Stimulated activated CD8-positive, alpha-beta memory T cell treated with anti-CD3 and anti-CD28 coated beads, Interleukin-7, amount 100 ng/mL, for 1 hour (primary cell): ENCODE measurements at places on chromosomes 6 and 20.

- no peak for DNase-seq
Measured at GRCh38 chr20:22684072-22684762, 99.8 kb upstream of the FOXA2 start.

GRCh38 chr6:119226089-119226488 lies 123.5 kb downstream of the MAN1A1 start:
- no peak for DNase-seq

GRCh38 chr6:89803271-89803670 lies 16.3 kb downstream of the MDN1 start:
- no peak for DNase-seq

- DNase-seq, result no peak
Measured at GRCh38 chr6:112281821-112282615, 27.7 kb upstream of the LAMA4 start.

- DNase-seq, result no peak
Measured at GRCh38 chr20:42483730-42484303, 705.9 kb downstream of the PTPRT start.

GRCh38 chr6:106273087-106273486 lies 52.5 kb downstream of the ATG5 start:
- DNase-seq, result no peak

GRCh38 chr6:21596949-21597682 lies 3.6 kb downstream of the SOX4 start:
- DNase-seq, result no peak

DNA sequence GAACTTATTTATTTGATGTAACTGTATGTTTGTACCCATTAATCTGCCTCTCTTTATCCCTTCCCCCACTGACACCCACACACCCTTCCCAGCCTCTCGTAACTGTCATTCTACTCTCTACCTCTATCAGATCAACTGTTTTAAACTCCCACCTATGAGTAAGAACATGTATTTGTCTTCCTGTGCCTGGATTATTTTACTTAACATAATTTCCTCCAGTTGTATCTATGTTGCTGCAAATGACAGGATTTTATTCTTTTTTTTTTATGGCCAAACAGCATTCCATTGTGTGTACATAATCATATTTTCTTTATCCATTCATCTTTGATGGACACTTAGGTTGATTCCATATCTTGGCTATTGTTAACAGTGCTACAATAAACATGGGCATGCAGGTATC lies 49.3 kb downstream of the PHACTR2 start:
- DNase-seq, result no peak

- DNase-seq, result no peak
Measured at GRCh38 chr6:4801491-4802110, 25.4 kb downstream of the CDYL start.

DNA sequence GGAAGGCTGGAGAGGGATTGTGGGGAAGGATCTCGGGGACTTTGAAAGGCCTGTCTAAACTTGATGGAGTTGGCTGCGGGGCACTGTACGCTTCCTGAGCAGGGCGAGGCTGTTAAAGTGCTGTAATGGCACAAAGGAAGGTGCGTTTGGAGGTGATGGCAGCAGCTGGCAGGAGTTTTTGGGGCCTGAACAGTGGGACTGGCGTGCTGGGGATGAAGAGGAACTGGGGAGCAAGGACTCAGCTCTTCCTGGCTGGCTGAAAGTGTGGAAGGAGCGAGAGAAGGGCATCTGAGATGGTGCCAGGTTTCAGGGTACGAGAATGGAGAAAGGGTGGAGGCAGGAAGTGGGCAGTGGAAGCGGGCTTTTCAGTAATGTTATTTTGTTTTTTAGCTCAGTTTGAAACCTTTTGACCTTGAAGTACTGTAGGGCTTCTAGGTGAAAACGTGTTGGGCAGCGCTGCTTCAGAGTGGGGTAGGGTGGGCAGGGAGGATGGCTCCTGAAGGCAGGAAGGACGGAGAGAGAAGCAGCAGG lies 8.0 kb downstream of the TMEM181 start:
- DNase-seq, result no peak

DNA sequence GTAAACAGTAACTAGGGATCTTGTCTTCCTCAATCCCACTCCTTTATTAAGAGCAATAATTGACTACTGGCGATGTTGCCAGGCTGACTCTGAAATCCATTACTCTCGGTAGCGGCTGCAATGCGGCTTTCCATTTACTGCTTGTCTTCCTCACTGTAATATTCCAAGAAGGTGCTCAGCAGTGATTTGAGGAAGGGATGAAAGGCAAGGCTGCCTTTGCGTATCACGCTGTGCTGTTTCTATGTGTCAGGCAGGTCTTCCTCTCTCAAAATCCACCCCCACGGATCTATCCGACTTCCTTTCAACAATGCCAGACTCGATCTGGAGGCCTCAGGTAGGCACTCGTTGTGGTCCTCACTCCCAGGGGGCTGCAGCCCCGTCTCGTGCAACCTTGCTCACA lies 261.4 kb upstream of the CDH4 start:
- DNase-seq, result no peak

DNA sequence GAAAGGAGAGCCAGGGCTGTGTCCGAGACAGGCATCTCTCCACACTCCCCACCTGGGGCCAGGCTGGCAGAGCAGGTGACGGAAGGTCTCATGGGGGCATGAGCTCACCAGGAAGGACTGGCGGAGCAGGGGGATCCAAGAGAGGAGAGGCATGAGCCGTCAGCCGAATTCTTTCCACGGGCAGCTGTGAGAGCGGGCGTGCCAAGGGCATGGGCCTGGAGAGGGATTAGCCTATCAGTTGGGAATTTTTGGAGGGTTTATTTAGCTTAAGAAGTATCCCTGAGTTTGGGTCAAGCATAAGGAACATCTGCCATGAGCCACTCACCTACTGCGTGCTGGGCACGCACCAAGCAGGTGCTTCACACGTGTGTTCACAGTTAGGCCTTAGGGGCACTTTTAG lies 60.2 kb upstream of the ZNFX1 start:
- DNase-seq, result no peak

- DNase-seq, result no peak
Measured at GRCh38 chr6:107645740-107646139, 155.8 kb downstream of the SOBP start.

GRCh38 chr6:81748994-81749393 lies 3.5 kb downstream of the TENT5A start:
- no peak for DNase-seq

- no peak for DNase-seq
Measured at GRCh38 chr6:31639449-31639861, 13.0 kb downstream of the BAG6 start.

- peak; percentile 34 for DNase-seq
Measured at GRCh38 chr20:32674362-32674789, 635 bp upstream of the C20orf203 start.

- no peak for DNase-seq
Measured at GRCh38 chr6:110037726-110038295, 59.7 kb downstream of the GPR6 start.

DNA sequence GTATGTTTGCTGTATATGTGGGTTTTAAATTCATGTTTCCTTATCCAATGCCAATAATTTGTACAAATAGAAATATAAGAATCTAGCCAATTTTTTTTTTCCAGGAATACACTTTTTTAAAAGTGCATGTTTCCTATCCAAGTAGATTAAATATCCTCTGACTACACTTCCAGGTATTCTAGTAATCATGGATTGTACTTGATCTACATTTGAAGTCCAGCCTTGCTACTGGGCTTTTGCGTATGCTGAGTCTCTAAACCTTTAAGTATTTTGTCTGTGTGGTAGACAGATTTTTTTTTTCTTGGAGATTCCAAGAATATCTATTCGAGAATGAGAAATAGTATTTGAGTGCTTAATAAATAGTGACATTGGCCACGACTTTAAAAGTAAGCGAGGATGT lies 188.3 kb downstream of the SASH1 start:
- no peak for DNase-seq

DNA sequence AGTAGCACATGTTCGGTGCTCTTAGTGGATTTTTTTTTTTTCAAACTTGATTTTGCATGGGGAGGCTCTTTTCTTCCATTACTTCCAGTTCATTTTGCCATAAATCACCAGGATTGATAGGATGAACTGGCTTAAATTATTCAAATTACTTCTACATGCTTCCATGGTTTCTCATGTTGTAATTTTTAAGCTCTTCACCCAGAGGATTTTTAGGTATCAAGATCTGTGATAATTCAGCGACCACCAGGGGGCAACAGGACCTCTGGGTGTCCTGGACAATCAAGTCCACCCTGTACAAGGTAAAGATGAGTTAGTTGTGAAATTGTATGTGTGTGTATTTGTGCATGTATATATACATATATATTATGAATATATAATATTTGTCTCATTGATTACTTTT lies 4.2 kb upstream of the EPHA7 start:
- no peak for DNase-seq

- DNase-seq, result no peak
Measured at GRCh38 chr6:55776113-55776512, 99.3 kb downstream of the BMP5 start.

DNA sequence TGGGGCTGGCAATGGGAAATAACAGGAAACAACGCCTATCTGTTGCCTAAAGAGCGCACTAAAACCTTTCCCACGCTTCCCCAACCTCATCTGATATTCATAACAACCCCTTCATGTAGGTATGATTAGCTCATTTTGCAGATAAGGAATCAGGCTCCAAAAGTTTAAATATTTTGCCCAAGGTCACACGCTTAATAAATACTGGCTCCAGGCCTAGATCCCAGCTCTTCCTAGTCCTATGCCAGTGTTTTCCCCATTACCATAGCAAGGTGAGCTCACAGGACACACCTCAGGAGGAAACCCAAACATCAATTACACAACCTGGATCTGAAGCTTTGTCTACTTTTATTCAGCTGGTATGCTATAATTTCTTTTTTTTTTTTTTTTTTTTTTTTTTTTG lies 19.6 kb downstream of the MBOAT1 start:
- no peak for DNase-seq

DNA sequence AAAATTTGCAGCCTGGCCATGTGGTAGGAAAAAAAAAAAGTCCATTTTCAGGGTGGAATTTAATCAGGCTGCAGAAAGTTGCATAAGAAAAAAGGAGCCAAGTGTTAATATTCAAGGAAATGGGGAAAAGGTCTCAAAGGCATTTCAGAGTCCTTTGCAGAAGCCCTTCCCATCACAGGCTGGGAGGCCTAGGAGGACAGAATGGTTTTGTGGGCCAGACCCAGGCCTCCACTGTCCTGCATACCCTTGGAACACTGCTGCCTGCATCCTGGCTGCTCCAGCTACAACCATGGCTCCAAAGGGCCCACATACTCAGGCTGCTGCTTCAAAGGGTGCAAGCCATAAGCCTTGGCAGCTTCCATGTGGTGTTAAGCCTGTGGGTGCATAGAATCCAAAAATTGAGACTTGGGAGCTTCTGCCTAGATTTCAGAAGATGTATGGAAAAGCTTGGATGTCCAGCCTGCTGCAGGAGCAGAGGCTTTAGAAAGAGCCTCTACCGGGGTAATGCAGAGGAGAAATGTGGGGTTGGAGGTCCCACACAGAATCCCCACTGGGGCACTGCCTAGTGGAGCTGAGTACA lies 239.0 kb upstream of the STXBP5 start:
- DNase-seq, result no peak

DNA sequence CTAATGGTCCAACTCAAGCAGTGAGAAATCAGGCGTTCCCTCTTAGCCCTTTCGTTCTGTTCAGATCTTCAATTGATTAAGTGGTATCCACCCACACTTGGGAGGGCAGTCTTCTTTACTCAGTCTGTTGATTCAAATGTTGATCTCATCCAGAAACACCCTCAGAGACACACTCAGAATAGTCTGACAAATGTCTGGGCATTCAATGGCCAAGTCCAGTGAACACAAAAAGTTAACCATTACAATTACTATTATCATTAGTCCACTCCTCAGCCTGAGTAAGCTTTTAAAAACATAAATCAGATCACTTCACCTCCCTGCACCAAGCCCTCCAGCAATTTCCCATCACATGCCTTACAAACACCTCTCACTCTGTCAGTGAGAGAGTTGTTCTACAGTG lies 423.2 kb downstream of the RFPL4B start:
- DNase-seq, result no peak

- DNase-seq, result no peak
Measured at GRCh38 chr6:136764517-136764993, 27.7 kb downstream of the MAP3K5 start.

DNA sequence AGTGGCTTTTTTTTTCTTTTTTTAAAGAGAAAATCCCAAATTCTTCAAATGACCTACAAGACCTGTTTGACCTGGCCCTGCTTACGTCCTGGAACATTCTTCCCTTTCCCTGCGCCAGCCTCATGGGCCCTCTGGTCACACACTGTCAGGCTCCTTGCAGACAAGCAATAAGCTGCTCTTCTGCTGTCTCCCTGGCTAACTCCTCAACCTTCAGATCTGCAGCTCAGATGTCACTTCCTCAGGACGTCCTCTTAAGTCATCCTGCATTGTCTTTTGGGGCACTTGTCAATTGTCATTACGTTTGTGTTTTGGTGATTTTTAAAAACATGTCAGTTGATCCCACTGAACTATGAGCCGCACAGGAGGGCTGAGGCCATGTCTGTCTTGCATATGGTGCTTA lies 28.9 kb upstream of the SLC35D3 start:
- DNase-seq, result no peak

DNA sequence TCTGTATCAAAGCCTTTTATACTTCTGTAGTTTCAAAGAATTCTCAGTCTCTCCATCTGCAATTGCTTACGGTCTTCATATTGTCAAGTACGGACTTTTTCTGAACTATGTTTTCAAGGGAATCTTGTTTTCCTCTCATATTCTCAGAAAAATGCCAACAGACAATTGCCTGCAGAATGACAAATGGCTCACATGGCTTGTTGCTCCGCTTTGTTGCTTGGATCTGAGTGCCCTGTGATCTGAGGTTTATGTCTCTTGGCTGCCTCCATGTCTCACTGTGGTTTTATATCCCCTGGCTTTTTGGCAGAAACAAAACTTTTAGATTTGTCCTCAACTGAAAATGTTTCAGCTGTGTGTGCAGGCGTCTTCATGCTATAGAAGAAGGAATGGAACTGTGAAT lies 285.4 kb upstream of the CHD6 start:
- DNase-seq, result no peak

DNA sequence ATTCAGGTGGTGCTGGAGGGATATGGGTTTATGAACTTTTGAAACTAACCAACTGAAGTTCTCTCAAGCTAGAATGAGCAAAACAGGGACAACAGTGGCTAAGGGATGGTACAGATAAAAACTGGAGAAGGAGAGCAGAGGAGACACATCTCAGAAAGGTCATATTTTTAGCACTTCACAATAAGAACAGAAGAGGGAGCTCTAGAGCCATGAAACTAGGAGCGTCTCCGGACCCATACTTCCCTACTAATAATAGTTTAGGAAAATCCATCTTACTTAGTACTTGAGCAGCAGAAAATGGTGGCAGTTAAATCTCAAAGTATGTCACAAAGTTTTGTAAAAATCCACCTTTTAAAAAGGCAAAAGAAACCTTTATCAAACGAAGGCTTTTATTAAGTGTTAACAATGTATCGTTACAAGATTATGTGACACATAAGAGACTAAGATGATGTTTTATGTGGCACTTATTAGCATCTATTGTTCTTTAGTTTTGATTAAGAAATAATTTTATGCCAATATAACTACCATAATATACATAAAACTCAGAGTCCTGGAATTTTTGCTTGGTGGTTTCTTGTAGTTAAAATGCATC lies 278.6 kb downstream of the TBC1D32 start:
- DNase-seq, result no peak

- no peak for DNase-seq
Measured at GRCh38 chr6:158158748-158159147, 9.3 kb downstream of the SERAC1 start.

- DNase-seq, result no peak
Measured at GRCh38 chr6:31042806-31043205, 32.5 kb downstream of the MUC22 start.

GRCh38 chr20:31566319-31566657 lies 38.8 kb upstream of the ID1 start:
- no peak for DNase-seq

- no peak for DNase-seq
Measured at GRCh38 chr6:86820750-86821149, 116.6 kb upstream of the HTR1E start.
